ENCODE measurements at places on chromosomes 13 and 19.
A peak's percentile ranks its signal among the peaks of the same experiment; 100 is the strongest.

DNA sequence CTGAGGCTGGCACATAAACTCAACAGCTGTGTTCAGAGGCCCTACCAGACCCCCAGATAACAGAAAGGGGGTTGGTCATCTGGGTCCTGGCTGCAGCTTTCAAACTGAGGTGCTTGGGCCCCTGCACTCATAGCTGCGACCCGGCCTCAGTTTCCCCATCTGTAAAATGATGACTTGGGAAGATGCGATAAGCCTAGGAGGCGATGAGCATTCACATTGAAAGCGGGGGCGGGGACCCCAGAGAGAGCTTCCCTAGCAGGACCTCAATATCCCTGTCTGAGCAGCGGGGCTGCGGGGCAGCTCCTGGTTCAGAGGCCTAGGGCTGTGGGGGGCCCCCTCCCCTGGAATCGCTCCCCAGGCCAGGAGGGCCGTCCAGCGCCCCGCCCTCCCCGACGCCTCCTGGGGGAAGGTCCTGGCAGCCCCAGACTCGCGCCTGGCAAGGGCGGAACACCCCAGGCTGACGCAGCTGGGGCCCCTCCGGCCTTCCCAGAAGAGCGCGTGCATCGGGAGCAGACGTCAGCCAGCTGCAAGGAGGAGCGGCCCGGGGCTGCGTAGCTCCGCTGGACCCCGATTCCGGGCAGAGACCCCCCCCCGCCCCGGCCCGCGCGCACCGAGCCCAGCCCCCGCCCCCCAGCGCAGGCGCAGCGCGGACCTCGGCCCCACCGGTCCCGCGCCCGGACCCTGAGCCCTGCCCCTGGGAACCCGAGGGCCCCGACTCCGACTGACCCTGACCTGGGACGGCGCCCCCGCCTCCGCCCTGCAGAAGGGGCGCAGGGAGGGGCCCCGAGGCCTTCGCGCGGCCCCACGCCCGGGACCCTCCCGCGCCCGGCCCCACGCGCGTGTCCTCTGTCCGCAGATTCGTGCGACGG, 3.5 kb downstream of the FSTL3 start:
- H3K36me3 ChIP-seq, result no peaks in the 10 kb centered on the region
- no peak overlapping the region for H3K27ac ChIP-seq
- peaks cover 31% of the 10 kb centered on the region for H3K4me1 ChIP-seq
- H3K4me3 ChIP-seq, result peak overlapping the region; percentile 66
- peak; percentile 37 for DNase-seq
- no peaks in the 10 kb centered on the region for H3K27me3 ChIP-seq

DNA sequence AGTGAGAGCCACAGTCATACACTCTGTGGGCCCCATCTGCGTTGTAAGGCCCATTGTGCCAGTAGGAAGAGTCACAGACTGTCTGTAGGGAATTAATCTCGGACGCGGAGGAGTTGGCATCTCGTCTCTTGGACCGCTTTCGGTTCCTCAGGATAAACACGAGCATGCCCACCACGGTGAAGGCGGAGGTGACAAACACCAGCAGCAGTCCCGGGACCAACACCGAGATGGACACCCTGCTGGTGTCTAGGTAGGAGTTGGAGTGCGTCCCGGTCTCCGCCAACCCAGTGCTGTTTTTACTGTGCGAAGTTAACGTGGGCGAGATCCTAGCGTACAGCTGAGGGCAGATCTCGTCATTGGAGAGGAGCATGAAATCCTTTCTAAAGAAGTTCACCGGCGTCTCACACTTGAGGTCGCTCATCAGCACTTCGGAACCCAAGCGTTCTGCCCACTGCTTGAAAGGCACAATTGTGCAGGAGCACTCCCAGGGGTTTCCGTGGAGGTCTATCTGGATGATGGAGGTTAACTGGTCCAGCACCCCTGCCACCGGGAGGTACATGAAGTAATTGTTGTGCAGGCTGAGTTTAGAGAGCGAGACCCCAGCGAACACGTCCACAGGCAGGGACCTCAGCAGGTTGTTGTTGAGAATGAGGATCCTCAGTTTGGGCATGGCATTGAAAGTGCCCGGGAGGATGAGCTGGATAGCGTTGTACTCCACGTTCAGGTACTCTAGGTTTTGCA, 2.7 kb downstream of the SLITRK1 start:
- no peaks in the 10 kb centered on the region for H3K36me3 ChIP-seq
- no peak for DNase-seq
- no peak overlapping the region for H3K27ac ChIP-seq
- no peaks in the 10 kb centered on the region for H3K4me1 ChIP-seq
- H3K4me3 ChIP-seq, result no peak overlapping the region

DNA sequence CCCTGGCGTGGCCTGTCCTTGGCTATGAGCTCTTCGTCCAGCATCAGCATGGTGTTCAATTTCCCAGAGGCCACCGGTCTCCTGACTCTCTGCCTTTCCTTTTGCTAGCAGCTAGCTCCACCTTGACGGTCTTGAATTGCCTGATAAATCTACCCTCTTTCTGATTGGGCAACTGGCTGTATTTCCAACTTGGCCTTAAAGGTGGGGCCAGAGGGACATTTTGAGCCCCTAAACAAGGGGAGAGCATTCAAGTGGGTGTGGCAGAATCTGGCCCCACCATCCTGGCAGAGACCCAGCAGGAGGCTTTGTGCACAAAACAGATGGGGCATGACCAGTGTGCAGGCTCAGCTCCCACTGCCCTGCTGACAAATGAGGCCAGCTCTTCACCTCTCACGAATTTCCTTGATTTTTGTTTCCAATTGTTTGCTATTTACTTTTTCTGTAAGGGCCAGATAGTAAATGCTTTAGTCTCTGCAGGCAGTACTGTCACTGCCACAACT, 148.9 kb upstream of the VSTM2B start:
- DNase-seq, result no peak
- H3K4me1 ChIP-seq, result no peaks in the 10 kb centered on the region
- H3K27me3 ChIP-seq, result peaks cover 2% of the 10 kb centered on the region
- no peaks in the 10 kb centered on the region for H3K36me3 ChIP-seq
- H3K27ac ChIP-seq, result no peak overlapping the region

DNA sequence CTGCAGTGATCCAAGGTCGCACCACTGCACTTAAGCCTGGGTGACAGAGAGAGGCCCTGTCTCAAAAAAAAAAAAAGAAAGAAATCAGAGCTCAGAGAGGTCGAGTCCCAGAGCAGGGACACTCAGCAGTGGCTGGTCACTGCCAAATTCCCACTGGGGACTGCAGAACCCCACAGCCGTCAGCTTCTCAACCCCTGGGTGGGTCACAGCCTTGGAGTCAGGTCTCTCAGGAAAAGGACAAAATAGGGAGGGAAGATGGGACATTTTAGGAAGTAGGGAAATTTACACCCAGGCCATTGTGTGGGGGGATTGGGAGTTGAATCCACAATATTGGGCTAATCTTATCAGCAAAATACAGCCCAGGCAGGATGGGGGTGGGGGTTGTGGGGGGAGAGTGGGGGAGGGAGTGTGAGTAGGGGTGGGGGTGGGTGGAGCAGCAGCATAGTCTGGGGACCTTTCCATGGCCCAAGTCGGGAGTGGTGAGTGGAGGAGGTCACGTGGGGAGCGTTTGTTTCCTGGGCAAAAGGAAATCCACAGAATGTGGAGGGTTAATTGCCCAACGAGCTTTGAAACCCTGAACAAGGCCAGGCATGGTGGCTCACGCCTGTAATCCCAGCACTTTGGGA, 5.0 kb upstream of the CCDC194 start:
- no peaks in the 10 kb centered on the region for H3K36me3 ChIP-seq
- H3K4me1 ChIP-seq, result peaks cover 26% of the 10 kb centered on the region
- no peaks in the 10 kb centered on the region for H3K27me3 ChIP-seq
- no peak overlapping the region for H3K27ac ChIP-seq
- no peak for DNase-seq
